ENCODE measurements at places on chromosomes 1 and 21. TPM values are rescaled to one million over a fixed set of nuclear protein-coding genes. Genes with fewer than 3 reads are reported as not detected.

STUM gene
- total RNA-seq, result not detected

ZNF683 gene
- not detected for total RNA-seq

TBX19 gene
- 2.5 TPM for total RNA-seq

B3GALT5 gene
- not detected for total RNA-seq

IL22RA1 gene
- not detected for total RNA-seq

EVI5 gene
- 3.5 TPM for total RNA-seq

SERPINC1 gene
- total RNA-seq, result 0.43 TPM

Measured in T-helper 2 cell treated with Interferon-gamma antibody and Interleukin-4, amounts not matched to agents 100 ng/mL and 5 ng/mL, for 36 hours (primary cell).